HepG2 (cell line): ENCODE measurements at places on chromosomes 4 and X. TPM values are rescaled to one million over a fixed set of nuclear protein-coding genes. Genes with fewer than 3 reads are reported as not detected.
A peak's percentile ranks its signal among the peaks of the same experiment; 100 is the strongest.

Gene PABPC1L2A
- total RNA-seq: not detected in 2 replicates

Gene MAGEA2
- total RNA-seq: 0.15 and 0.35 TPM in 2 replicates

Gene DSPP
- not detected in 2 replicates for total RNA-seq

Gene COL25A1
- total RNA-seq: not detected in 2 replicates

GRCh38 chr4:53424280-53424679 lies 46.8 kb downstream of the FIP1L1 start:
- no peak overlapping the region for H3K4me3 ChIP-seq
- H3K27me3 ChIP-seq: no peaks in the 10 kb centered on the region
- H3K36me3 ChIP-seq: peaks cover 8% of the 10 kb centered on the region
- 0 out of 2 replicates have a peak, but pooled peaks cover 6% of the 10 kb centered on the region for H3K4me1 ChIP-seq

DNA sequence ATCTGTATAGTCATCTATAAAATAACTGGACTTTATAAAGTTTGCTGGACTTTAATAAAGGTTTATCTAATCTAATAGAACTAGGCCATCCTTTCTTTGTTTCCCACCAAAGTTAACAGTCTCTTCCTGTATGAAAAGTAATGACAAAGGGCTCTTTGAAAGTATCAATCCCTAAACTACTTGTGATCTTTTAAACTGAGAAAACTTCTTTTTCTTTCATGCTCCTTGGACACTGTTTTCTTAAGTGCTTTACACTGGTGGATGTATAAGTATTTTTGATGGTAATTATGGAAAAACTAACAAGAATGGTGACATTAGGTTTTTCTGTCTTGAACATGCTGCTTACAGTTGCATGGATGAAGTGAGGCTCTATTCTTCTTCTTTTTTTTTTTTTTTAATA lies 2.4 kb upstream of the ZFX start:
- DNase-seq: no peak
- H3K36me3 ChIP-seq: no peaks in the 10 kb centered on the region
- H3K27ac ChIP-seq: peak overlapping the region; percentile 95
- H3K27me3 ChIP-seq: no peaks in the 10 kb centered on the region

DNA sequence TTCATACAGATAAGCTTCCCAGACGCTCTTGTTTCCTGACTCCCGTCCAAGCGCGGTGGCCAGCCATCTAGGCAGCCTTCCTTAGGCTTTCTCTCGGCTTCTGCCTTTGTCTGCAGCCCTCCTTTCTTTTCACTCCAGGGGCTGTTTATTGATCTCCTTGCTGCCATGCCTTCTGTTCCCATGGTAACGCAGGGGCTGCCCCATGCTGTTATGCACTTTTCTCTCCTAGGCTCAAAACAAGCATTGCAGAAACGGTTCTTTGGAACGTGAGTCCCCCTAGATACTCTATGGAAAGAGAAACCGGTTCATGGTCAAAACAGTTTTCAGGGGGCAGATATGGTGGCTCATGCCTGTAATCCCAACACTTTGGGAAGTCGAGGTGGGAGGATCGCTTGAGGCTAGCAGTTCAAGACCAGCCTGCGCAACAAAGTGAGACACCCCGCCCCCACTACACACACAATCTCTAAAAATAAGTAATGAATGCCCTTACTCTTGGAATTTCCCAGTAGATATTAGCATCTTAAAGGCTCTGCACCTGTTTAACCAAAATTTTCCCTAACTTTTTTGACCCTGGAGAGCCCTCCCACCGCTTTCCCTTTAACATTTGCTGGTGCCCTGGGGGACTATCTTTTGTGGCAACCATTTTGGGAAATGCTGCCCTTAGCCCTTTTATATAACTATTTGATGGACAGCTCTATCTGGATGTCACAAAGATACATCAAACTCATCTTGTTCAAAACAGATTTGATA lies 53.9 kb upstream of the ZNF157 start:
- H3K4me3 ChIP-seq: no peak overlapping the region
- no peaks in the 10 kb centered on the region for H3K27me3 ChIP-seq
- no peak overlapping the region for H3K27ac ChIP-seq
- H3K36me3 ChIP-seq: no peaks in the 10 kb centered on the region

- DNase-seq: no peak
- H3K4me3 ChIP-seq: no peak overlapping the region
- H3K4me1 ChIP-seq: no peaks in the 10 kb centered on the region
These were observed 42.6 kb downstream of the GALNT7 start for GRCh38 chr4:173211222-173211621.

GRCh38 chr4:42541647-42542046 lies 115.3 kb downstream of the ATP8A1 start:
- H3K4me1 ChIP-seq: no peaks in the 10 kb centered on the region
- H3K27me3 ChIP-seq: no peaks in the 10 kb centered on the region
- no peak overlapping the region for H3K4me3 ChIP-seq
- no peaks in the 10 kb centered on the region for H3K36me3 ChIP-seq

DNA sequence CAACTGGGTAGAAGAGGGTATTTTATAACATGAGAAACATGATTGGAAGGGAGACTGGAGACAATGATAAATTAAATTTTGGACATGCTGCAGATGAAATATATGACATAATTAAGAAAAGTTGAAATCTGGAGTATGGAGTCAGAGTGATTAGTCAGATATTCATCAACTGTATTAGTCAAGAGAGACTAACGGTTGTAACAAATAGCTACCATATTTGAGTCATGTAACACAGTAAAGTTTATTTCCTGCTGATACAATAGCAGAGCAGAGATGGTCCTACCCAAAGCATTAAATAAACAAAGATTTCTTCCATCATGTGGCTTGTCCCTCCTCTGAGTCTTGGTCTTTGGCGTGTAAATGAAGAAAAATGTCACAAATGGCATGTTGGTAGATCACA lies 321.3 kb downstream of the GALNTL6 start:
- no peak for DNase-seq
- H3K27ac ChIP-seq: no peak overlapping the region

DNA sequence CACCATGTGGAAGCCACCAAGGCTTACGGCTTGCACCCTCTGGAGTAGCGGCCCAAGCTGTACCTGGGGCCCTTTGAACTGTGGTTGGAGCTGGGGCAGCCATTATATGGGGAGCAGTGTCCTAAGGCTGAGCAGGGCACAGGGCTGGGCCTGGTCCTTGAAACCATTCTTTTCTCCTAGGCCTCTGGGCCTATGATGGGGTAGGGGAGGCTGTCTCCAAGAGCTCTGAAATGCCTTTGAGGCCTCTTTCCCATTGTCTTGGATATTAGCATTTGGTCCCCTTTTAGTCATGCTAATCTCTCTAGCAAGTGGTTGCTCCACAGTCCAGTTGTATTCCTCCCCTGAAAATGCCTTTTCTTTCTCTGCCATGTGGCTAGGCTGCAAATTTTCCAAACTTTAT lies 96.4 kb upstream of the ARX start:
- no peak for DNase-seq
- H3K4me3 ChIP-seq: no peak overlapping the region
- no peaks in the 10 kb centered on the region for H3K4me1 ChIP-seq

DNA sequence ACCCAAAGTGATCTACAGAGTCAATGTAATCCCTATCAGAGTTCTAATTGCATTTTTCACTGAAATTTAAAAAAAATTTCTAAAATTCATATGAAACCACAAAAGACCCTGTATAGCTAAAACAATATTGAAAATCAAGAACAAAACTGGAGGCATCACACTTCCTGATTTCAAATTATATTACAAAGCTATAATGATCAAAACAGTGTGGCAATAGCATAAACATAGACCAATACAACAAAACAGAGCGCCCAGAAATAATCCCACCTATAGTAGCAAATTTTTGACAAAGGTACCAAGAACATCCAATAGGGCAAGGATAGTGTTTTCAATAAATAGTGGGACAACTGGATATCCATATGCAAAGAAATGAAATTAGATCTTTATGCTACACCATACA lies 59.4 kb upstream of the PRKG2 start:
- no peaks in the 10 kb centered on the region for H3K27me3 ChIP-seq
- H3K36me3 ChIP-seq: no peaks in the 10 kb centered on the region
- no peaks in the 10 kb centered on the region for H3K4me1 ChIP-seq
- no peak for DNase-seq

DNA sequence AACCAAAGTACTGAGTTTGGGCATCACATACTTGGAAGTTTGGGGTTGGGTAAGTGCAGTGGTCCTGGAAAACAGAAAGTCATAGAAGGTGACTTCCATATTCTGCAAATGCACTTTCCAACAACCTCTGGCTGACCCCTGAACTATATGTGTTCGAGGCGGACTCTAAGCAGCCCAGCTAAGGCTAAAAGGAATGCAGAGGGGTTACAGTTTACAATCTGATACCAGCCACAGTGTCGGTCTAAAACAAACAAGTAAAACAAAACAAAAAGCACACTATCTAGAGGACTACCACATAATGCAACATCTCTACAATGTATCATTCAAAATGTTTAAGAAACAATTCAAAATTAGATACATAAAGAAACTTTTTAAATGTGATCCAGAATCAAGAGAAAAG lies 185.6 kb downstream of the ADAMTS3 start:
- DNase-seq: no peak
- no peak overlapping the region for H3K4me3 ChIP-seq
- no peaks in the 10 kb centered on the region for H3K4me1 ChIP-seq
- no peak overlapping the region for H3K27ac ChIP-seq
- H3K36me3 ChIP-seq: no peaks in the 10 kb centered on the region
- no peaks in the 10 kb centered on the region for H3K27me3 ChIP-seq
